ENCODE measurements at places on chromosomes 5 and 9.

DNA sequence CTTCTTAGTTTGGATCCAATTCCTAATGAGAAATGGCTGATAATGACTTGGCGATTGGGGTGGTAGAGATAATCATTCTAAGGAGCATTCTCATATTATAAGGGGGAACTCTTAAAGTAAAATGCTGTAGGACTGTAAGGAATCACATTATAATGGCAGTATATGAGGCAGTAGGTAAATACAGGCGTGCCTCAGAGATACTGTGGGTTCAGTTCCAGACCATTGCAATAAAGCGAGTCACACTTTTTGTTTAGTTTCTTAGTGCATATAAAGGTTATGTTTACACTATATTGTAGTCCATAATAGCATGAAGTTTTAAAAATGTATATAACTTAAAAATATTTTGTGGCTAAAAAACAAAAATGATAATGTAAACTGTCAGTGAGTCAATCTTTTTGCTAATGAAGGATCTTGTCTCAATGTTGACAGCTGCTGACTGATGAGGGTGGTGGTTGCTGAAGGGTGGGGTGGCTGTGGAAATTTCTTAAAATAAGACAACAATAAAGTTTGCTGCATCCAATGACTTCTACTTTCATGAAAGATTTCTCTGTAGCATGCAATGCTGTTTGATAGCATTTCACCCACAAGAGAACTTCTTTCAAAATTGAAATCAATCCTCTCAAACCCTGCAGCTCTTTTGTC lies 15.8 kb downstream of the NMUR2 start:
- peak; percentile 10 for DNase-seq

DNA sequence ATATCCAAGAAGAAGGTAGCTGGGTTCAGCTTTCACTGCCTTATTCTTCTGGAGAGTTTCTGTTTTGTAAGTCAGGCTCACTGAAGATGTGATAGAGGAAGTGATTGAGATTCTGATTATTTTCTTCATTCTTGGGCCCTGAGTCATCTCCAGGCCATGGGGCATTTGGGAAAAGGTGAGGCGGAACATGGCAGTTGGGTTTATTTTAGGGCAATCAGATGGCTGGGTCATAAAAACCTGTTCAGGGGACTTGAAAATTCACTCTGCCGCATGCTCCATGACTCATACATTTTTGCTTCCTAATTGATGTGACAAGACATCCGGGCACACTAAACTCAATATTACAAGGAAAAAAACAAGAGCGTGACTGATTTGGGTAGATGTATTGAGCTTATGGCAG lies 265.7 kb upstream of the KLF4 start:
- peak; percentile 23 for DNase-seq

- no peak for DNase-seq
These were observed 22.6 kb upstream of the SARDH start for GRCh38 chr9:133760713-133761290.

DNA sequence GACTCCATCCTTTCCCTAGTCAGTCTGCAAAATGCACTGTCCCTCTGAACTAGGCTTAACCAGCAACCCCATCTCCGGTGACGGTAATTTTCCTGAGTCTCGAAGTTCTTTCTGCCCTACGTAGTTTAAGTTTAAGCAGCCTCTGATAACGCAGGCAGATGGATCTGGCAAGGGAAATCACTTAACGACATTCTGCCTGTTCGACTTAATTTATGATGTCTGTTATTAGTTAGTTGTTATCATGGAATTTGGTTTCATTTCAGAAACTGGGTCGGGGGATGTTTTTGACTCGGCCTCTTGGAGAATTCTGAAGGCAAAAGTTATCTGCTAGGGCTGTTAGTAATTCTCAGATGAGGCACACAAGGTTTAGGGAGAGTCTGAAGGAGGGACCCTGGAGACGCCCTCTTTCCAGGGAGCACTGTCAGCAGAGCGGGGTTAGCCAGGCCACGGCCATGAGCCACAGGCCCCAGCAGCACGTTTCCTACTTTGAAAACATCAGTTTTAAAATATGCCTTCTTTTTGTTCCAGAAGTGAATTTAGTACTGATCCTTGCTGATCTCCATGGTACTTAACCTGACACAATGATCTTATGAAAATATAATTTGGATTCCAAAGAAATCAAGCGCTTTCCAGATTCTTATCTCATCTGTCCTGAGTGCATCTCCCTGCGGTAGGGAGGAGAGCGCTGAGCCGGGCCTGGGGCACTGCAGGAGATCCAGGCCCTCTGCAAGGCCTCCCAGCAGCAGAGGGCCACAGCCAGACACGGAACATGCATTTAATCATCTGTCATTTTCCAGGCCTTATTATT lies 171.0 kb upstream of the OTULINL start:
- DNase-seq = no peak

DNA sequence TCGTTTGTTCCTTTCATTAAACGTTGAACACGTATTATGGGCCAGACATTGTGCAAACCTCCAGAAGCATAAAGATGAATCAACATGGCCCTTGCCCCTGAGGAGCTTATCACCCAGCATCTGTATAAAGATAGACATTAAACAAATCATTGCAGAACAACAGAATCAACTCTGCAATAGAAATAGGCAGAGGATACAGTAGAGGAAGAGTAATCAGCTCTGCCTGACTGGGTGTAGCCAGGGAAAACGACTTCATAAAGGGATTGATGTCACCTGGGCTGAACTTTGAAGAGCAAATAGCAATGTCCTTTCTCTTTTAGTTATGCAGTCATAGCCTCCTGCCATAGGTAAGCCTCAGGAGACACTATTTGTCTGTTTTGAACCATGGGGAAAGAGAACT lies 13.4 kb downstream of the RGS7BP start:
- no peak for DNase-seq

- DNase-seq = no peak
These were observed 366.0 kb downstream of the BRINP1 start for GRCh38 chr9:119003201-119003611.

DNA sequence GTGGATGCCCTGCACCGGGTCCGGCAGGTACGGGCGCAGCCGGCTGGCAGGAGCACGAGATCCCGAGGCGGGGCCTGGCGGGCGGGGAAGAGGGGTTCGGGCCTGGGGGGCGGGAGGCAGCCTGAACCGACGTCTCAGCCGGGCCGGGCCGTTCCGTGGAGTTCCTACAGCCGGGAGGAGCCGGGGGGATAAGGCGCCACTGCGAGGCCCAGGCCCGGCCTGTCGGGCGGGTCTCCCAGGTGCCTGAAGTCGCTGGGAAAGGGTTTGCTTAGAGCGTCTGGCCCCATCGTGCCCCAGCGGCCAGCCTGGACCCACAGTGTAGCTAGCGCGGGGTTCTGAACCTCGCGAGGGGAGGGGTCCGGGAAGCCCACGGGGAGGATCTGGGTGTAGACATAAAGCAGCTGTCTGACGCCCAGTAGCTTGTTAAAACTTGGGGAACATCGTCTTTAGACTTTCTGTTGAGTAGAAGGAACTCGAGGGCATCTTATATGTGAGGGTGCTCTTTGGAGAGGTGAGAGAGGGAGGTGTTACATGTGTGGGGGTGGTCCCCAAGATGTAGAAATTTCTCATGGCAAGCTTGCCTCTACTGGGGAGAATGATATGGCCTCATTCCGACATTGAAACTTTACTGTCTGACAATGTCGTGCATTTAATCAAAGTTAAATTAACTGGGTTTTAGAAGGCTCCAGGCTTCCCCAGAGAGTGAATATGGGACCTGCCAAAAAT lies 524 bp downstream of the FUBP3 start:
- peak; percentile 9 for DNase-seq

DNA sequence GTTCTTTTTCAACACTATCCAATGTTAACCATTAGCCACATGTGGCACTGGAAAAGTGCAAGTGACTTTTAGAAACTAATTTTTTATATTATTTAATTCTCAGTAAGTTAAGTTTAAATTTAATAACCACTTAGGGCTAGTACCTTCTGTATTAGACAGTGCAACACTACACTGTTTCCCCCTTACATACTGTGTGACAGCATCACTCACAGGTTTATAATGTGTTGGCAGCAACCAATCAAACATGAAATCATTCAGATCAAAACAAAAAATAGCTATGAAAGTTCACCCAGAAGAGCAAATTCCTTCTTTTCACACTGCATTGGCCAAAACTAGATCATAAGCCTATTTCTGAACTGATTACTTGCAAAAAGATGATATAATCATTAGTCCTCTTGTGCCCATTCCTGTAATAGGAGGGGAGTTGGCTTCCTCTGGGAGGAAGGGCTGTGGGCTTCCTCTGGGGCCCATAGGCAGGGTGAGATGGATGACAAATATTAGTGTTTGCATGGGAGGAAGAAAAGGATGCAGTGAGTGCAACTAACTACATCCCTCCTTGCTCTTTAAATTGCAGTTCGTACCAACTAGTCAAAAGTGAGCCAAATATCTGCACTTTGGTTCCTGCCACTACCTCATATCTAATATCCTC lies 708.1 kb upstream of the RGMB start:
- DNase-seq = peak; percentile 25

DNA sequence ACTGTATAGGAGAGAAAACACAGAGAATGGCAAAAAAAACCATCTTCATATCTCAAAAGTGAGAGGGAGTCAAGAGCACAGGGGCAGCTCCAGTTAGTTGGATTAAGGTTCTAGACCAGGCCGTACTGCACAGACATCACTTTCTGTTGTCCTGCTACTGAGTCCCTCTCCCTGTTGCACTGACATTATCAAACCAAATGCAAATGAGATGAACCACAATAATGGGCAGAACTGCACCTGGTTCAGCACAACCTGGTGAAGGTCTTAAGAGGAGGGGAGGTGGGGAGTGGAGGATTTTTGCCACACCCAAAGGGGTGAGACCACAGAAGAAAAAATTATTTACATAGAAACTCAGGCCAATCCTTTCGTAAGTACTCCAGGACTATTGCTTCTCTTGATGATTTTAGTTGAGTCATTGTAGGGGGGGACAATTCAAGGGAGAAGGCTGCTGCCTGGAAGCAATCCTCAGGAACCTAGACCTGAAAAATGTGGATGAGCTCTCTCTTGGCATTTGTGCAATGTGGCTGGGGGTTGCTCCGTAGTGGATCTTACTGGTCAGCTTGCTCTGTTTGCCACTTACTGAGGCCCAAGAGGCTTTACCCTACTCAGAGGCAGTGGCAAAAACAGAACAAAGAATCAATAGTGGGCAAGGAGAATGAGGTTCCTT lies 94.5 kb upstream of the PPP1R2B start:
- DNase-seq = no peak

DNA sequence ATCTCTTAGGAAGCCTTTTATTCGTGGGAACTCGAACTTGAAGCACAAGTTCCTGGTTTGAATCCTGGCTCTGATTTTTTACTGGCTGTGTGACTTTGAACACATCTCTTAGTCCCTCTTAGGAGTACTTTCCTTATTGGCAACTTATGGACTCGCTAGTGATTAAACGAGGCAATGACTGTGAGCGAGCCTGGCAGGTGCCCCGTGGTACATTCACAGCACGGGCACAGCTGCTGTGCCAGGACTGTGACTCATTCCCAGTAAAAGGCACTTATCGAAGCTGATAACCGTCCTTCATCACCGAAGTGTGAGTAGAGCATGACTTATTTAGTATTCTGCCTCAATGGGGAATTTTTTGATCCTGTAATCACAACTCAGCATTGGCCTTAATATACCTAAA lies 22.7 kb downstream of the CFAP90 start:
- no peak for DNase-seq

DNA sequence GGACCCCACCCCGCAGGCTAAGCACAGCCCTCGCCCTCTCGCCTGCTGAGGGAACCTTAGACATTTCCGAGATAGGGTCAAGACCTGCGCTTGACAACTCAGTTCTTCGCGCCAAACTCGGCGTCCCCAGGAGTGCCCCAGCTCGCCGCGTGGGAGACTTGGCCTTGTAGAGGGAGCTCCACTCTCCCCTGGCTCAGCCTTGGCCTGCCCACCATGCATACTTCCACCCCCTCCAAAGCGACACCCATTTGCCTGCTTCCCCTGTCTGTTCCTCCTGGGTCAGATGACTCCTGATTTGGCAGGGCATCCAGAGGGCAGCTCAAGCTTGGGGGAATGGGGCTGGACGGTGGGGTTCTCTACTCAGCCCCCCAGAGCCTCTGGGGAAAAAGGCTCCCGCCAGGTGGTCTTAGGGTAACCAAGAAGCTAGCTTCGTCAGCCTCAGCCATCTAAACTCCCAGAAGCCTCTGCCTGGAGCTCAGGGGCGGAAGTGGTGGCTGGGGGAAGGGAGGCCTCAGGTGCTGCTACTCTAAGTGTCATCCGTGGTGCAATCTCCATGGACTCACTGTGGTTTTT lies 560 bp downstream of the DOCK2 start:
- DNase-seq = no peak

DNA sequence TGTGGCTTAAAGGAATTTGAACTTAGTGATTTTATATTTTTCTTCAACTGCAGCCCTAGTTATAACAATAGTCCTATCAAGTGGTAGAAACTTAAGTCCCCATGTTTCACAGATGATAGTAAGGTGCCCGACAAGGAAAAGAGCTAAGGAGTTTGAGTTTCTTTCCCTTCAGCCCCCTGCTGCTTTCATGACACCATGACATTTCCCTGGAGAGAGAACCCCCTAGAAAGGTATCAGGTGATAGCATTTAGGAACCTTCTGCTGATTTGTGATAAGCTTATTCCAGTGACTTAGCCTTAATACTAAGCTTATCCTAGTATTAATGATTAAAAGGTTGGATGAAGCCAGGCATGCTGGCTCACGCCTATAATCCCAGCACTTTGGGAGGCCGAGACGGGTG lies 623.8 kb upstream of the TYRP1 start:
- DNase-seq = no peak

- DNase-seq = no peak
These were observed 20.7 kb downstream of the PTPN3 start for GRCh38 chr9:109477258-109478050.

- no peak for DNase-seq
These were observed 8.2 kb upstream of the GRAMD2B start for GRCh38 chr5:126414874-126415502.

- no peak for DNase-seq
These were observed 1.9 kb downstream of the GDA start for GRCh38 chr9:72151104-72151503.
